ENCODE measurements at places on chromosomes 1 and 21.

DNA sequence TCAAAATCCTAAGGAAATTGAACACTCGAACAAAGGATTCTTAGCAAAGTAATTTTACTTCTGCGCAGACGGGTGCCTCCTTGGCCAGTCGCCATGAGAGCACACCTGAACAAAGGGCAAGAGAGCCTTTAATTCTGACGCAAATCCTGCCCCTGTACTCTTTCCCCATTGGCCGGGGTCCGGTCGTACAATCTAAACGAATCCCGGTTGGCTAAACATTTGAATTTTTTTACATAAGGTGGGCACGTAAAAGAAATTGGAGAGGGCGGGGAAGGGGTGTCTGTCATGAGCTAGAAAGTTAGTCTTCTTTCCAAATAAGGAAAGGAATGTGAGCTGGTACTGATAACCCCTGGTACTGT, 8.2 kb upstream of the IL22RA1 start:
- no peak for DNase-seq

DNA sequence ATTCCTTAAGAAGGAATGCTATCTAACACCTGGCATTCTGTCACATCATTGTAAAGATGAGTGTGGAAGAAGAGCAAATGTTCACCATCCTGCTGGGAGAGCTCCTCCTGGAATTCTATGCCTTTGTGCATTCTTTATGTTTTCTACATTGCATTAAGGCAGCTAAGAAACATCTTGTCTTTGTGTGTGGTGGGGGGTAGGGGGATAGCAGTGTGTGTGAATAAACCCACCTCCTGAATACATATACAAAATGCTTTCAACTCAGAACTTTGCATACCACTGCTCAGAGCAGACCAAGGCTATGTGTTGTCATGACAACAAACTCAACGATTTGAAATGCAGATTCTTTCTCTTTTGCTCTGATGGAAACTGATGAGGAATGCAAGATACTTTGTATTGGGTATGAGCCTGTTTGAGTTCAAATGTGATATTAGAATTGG, 193.6 kb upstream of the KAZN start:
- DNase-seq, result no peak

DNA sequence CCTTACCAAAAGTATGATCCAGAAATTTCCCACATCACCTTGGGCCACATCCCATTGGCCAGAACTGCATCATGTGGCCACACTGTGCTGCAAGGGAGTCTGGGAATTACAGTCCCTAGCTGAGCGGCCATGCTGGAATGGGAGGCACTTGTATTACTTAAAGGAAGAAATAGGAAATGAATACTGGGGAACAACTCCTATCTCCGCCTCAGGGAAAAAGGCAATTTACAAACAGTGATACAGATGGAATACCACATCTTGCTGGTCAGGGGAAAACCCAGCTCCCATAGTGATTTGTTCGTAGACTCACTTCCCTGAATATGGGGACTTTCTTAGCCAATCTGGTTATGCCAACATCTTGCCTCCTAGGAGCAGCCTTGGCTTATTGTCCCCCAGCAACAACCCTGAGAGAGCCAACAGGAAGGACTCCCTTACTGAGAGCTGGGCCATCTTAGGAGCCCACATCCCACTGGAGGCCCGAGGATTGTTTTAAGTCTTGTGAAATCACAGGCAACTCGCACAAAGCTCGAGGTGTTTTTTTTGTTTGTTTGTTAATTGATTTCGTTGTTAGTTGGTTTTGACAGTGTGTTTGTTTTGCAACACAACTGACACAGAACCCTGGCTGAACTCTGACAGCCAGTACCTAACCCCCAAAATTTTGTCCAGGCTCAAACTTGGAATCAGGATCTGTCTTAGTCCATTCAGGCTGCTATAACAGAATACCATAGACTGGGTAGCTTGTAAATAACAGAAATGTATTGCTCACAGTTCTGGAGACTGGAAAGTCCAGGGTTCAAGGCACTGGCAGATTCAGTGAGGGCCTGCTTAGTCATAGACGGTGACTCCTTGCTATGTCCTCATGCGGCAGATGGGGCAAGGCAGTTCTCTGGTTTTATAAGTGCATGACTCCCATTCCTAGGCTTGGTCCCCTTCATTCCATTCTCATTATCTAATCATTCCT, 14.9 kb downstream of the CDA start:
- DNase-seq, result no peak

GRCh38 chr1:152876827-152877226, 1.3 kb upstream of the SMCP start:
- DNase-seq, result no peak

DNA sequence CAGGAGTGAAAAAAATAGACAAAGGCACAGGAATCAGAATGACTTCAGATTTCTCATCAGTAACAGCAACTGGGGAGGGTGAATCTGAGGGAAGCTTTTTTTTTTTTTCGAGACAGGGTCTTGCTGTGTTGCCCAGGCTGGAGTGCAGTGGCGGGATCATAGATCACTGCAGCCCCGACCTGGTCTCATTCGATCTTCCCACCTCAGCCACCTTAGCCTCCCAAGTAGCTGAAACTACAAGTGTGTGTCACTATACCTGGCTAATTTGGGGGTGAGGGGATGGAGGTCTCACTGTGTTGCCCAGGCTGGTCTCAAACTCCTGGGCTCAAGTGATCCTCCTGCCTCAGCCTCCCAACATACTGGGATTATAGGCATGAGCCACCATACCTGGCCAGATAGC, 10.7 kb downstream of the ARMH1 start:
- DNase-seq, result no peak

GRCh38 chr1:85397490-85398032, 67.4 kb downstream of the DDAH1 start:
- DNase-seq, result no peak

- DNase-seq, result no peak
Observed at GRCh38 chr1:232732344-232732910, 72.8 kb upstream of the MAP10 start.

- DNase-seq, result no peak
Observed at GRCh38 chr1:111161843-111162487, 21.9 kb downstream of the CEPT1 start.

GRCh38 chr1:5164158-5164557, 509.7 kb downstream of the AJAP1 start:
- peak; percentile 30 for DNase-seq

DNA sequence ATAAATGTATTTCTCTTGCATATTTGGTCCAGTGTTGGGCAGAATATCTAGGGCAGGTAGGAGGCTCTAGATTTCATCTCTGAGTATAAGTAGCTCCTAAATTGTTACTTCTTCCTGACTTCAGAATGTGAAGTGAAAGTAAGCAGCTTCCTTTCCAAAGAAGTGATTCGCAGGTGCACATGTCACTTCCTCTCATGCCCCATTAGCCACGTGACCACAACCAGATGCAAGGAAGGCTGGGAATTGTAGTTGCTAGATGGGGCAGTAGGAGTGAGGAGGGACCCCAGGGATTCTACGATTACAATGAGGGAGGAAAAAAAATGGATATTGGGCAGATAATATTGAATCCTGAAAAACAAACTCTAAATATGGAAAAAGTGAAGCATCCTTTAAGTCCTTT, 113.2 kb upstream of the CYYR1 start:
- DNase-seq, result no peak

DNA sequence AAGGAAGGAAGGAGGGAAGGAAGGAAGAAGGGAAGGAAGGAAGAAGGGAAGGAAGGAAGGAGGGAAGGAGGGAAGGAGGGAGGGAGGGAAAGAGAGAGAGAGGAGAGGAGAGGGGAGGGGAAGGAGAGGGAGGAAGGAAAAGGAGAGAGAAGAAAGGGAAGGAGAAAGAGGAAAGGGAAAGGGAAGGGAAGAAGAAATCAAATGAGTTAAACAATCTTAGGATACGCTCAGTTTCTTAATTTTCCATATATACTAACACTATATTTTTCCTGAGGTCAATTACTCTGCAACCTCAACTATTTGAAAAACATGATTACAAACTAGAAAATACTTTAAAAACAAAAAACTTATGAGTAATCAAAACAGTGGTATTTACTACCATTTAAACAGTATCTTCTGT, 53.3 kb downstream of the SPATA6 start:
- no peak for DNase-seq

DNA sequence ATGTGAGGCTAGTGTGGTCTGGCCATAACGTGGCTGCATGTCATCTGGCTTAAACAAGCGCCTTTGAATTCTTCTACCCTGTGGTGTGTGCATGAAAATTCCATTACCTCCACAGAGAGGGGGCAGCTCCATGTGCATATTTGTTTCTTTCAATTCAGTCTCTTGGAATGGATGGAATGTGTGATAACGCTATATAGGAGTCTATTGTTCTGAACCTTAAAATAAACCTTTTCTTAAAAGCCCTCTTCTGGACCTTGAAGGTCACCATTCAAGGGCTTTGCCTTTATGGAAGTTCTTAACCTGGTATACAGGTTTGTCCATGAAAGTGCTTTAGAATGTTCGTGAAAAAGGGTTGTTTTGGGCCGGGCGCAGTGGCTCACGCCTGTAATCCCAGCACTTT, 118.2 kb upstream of the ADGRL2 start:
- no peak for DNase-seq

- no peak for DNase-seq
Observed at GRCh38 chr1:30758785-30759380, 1.3 kb upstream of the LAPTM5 start.

DNA sequence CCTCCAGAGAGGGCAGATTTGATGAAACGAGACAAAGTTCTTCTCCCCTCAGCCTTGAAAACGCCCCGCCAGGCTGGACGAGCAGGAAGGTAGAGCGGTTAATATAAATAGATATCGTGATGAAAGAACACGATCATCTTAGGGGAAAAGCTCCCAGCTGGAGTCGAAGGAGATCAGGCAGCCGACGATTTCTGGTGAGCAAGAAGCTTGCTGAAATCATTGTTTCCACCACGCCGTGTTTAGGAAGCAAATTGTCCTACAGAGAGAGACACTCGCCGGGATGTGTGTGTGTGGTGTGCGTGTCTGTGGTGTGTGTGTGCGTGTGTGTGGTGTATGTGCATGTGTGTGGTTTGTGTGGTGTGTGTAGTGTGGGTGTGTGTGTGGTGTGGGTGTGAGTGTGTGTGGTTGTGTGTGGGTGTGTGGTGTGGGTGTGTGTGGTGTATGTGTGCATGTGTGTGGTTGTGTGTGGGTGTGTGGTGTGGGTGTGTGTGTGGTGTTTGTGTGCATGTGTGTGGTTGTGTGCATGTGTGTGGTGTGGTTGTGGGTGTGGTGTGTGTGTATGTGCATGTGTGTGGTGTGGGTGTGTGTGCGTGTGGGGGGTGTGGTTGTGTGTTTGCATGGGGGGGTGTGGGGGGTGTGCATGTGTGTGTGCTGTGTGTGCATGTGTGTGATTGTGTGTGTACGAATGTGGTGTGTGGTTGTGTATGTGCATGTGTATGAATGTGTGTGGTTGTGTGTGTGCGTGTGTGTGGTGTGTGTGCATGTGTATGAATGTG, 44.9 kb upstream of the ARHGEF16 start:
- DNase-seq, result no peak

- no peak for DNase-seq
Observed at GRCh38 chr1:55214934-55215193, 300 bp downstream of the USP24 start.

- no peak for DNase-seq
Observed at GRCh38 chr1:21931171-21932093, 5.7 kb downstream of the HSPG2 start.

DNA sequence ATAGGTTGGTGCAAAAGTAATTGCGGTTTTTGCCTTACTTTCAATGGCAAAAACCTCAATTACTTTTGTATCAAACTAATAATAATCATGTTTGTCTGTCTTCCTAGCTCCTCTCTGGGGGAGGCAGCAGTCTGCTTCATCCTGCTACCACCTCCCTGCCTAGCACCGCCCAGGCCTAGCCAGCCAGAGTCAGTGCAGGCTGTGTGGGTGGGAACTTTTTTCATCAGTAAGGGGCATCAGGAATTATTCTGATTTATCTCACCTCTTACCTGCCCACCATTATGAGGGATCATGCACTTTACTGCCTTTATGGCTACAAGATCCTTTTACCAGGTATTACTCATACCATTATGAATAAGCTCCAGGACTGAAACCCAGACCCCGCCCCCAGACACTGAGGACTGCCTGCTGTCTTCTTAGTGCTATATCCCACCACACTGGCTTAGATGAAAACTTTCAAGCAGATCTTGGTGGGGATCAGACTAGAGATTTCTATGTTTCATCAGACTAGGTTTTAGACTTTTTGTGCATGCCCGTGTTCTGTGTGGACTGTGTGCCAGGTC, 116.4 kb downstream of the PBX1 start:
- DNase-seq, result no peak

- no peak for DNase-seq
Observed at GRCh38 chr1:60102267-60103061, 28.9 kb upstream of the C1orf87 start.

GRCh38 chr1:32859915-32860314, 10.8 kb downstream of the FNDC5 start:
- no peak for DNase-seq

DNA sequence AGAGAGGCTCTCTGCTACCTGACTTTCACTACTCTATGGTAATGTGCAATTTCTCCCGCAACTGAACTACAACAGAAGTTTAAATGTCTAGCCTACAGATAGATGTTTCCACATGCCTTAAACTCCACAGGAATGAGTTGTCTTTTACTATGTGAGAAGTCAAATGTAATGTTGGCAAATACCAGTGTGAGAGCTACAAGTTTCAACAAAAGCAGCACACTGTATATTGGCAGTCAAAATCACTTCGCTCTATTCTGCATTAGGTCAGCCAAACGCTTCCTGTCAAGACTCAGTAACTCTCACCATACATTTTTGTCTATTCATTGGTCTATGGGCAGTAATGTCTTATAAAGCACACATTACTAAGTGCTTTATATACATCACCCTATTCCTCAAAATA, 41.9 kb downstream of the LUZP1 start:
- DNase-seq, result no peak

- peak; percentile 22 for DNase-seq
Observed at GRCh38 chr1:234968451-234968850, 160.2 kb downstream of the TOMM20 start.

GRCh38 chr1:78165816-78166215, 120.0 kb downstream of the GIPC2 start:
- DNase-seq, result no peak

GRCh38 chr1:47226121-47226838, 5.7 kb downstream of the TAL1 start:
- DNase-seq, result no peak

GRCh38 chr1:199295107-199295506, 656.3 kb downstream of the PTPRC start:
- no peak for DNase-seq

- no peak for DNase-seq
Observed at GRCh38 chr1:114454539-114454938, 56.5 kb downstream of the TRIM33 start.

DNA sequence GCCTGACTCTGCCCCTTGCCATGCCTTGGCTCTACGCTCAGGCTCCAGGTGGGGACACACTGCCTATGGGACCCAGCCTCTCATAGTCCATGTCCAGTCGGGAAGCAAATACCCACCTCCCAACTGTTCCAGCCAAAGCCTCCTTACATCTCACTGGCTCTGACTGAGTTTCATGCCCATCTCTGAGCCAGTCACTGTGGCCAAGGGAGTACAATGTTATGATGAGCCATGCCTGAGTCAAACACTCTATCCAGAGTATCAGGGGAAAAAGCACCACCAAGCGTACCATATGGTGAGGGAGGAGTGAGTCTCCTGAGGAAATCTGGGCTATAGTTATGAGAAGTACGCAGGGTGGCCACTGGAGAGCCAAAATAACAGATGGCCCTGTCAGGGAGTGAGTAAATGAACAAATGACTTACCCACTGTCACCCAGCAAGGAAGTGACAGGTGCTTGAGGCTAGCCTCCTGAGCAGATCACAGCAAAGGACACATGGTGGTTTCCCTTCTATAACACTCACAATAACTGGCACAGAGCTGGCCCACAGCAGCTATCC, 236.6 kb upstream of the GJB5 start:
- no peak for DNase-seq

GRCh38 chr1:9438431-9439073, 100.7 kb upstream of the SLC25A33 start:
- no peak for DNase-seq

- DNase-seq, result no peak
Observed at GRCh38 chr1:178407655-178408054, 89.1 kb downstream of the CLEC20A start.

Data from activated T-cell treated with anti-CD3 and anti-CD28 coated beads, Interleukin-2, amount 50 U/mL, for 24 hours (primary cell).